GM23338 (cell line): ENCODE measurements at places on chromosomes 12 and 14. TPM values are rescaled to one million over a fixed set of nuclear protein-coding genes. Genes with fewer than 3 reads are reported as not detected.

Gene MRPL42
- total RNA-seq, result 195 and 202 TPM in 2 replicates

- H3K27ac ChIP-seq, result no peak overlapping the region
- H3K4me1 ChIP-seq, result no peaks in the 10 kb centered on the region; the same call in 1 of the 2 replicates
- H3K27me3 ChIP-seq, result no peaks in the 10 kb centered on the region
- no peak overlapping the region for H3K4me3 ChIP-seq
Observed at GRCh38 chr14:104342435-104343293, 204.3 kb downstream of the KIF26A start.

- no peaks in the 10 kb centered on the region for H3K27me3 ChIP-seq
- no peak overlapping the region for H3K27ac ChIP-seq
- no peaks in the 10 kb centered on the region; the same call in 1 of the 2 replicates for H3K36me3 ChIP-seq
- no peak overlapping the region for H3K4me3 ChIP-seq
Observed at GRCh38 chr14:22520796-22521195, 68.2 kb downstream of the DAD1 start.

DNA sequence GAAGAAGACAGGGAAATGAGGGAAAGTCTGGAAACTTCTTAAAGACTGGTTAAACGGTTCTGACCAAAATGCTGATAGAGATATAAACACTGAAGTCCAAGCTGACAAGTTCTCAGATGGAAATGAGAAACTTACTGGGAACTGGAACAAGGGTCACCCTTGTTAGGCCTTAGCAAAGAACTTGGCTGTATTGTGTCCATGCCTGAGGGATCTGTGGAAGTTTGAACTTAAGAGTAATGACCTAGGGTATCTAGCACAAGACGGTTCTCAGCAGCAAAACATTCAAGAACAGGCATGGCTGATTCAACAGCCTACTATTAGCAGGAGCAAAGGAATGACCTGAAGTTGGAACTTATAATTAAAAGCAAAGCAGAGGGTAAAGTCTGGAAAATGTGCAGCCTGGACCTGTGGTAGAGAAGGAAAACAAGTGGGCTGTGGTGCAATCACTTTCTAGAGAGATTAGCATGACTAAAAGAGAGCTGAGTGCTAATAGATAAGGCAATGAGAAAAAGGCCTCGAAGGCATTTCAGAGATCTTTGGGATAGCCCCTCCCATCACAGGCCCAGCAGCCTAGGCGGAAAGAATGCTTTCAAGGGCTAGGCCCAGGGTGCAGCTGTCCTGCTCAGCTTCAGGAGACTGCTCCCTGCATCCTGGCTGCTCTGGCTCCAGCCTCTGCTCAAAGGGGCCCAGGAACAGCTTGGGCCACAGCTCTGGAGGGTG is 60.3 kb downstream of the ATP2B1 start:
- H3K4me1 ChIP-seq, result peaks cover 7% of the 10 kb centered on the region; the same call in 1 of the 2 replicates
- DNase-seq, result peak; percentile 84
- H3K36me3 ChIP-seq, result no peaks in the 10 kb centered on the region

- H3K27me3 ChIP-seq, result no peaks in the 10 kb centered on the region
- peak overlapping the region; percentile 61 for H3K4me3 ChIP-seq
- peaks cover 3% of the 10 kb centered on the region; the same call in 1 of the 2 replicates for H3K36me3 ChIP-seq
- peaks cover 24% of the 10 kb centered on the region for H3K4me1 ChIP-seq
- peak; percentile 44 for DNase-seq
Observed at GRCh38 chr14:54487771-54488170, 1.0 kb downstream of the GMFB start.
